ENCODE measurements at places on chromosomes 6 and 20.
A peak's percentile ranks its signal among the peaks of the same experiment; 100 is the strongest.

- DNase-seq: peak; percentile 26
These were observed 5.1 kb downstream of the GABBR1 start for GRCh38 chr6:29627755-29628418.

DNA sequence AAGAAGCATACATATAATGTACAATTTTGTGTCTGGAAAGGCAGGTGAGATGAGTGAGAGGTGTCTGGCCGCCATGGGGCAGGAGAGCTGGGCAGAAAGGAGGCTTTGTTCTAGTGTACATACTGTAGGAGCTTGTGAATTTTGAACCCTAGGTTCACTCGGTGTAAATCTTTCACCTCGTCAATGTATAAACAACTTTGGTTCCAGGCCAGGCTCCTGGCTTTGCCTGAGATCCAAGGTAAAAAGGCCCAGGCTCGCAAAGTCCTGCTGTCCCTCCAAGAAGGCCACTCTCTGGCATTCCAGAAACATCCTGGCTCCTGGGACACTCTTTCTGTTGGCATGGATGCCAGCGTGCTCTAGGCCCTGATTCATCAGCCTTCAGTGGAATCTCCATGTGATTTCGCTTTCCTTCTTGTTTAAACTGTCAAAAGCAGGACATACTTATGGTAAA lies 7.1 kb upstream of the SLC22A7 start:
- DNase-seq: no peak

- no peak for DNase-seq
These were observed 118.7 kb upstream of the RIPOR2 start for GRCh38 chr6:25054469-25054868.

DNA sequence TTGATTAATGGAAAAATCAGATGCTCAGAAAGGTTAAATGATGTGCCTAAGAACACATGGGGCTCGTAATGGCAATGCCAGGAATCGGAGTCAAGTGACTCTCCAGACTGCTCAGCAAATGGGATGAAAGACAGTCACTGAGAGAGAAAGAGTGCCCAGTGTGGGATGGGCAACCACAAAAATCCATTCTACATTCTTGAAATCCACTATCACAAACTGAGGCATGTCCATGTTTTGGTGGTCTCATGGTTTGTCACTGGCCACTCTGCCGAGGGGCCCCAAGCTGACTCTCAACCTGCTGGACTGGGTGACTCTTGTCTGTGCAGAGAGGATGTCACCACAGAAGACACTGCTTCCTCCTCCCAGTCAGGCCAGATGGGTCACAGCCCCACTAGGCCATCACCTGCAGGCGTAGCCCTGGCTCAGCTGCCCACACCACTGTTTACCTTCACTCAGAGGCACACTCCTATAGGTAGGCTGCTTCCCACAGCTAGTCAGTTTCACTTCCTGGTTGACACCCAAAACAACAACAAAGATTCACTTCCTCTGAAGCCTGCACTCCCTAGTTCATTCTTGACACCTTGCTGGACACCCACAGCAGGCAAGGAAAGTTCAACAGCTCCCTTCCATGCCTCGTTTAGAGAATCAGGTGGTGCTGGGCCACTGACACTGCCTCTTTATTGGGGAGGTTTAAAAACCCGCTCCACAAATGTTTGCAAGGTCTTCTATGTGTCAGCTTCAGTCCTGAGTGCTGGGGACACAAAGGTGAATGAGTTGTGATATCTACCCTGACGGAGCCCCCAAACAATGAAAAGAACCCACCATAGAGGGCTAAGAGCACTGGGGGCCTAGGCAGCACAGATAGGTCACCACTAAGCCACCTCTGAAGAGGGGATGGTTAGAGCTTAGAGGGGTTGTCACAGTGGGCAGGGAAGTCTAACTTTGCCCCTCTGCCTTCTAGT lies 21.7 kb downstream of the MAP1LC3A start:
- DNase-seq: no peak

GRCh38 chr20:63964412-63964811 lies 5.3 kb downstream of the ZNF512B start:
- DNase-seq: no peak

GRCh38 chr6:118677193-118677592 lies 25.8 kb upstream of the CEP85L start:
- no peak for DNase-seq

- DNase-seq: no peak
These were observed 125.7 kb upstream of the RIPOR2 start for GRCh38 chr6:25061289-25061936.

- DNase-seq: no peak
These were observed 12.2 kb downstream of the BACH2 start for GRCh38 chr6:90284236-90285041.

- DNase-seq: no peak
These were observed 107.6 kb upstream of the MCHR2 start for GRCh38 chr6:100101644-100102043.
